ENCODE measurements at places on chromosomes 4 and X.

DNA sequence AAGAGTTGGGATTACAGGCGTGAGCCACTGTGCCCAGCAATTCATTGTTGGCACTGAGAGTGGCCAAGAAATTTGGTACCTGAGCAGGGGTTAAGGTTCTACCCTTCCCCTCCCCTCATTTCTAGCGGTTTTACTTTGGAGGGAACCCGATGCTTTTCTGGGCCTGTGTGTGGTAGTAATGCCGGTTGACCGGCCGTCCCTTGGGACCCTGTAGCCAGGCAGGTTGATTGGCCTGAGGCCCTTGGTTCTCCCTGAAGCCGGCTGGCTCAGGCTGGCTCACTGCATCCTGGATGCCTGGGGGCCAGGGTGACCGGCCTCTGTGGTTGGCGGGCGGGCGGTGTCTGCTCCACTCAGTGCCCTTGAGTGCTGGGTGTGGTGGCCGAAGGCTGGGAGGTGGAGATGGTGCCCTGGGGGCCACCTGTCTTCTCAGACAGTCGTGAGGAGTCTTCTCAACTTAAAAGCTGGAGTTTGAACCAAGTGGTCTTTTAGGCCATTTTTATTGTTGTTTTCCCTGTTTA is 45.6 kb downstream of the RGS12 start:
- no peak for DNase-seq

- DNase-seq, result no peak
Measured at GRCh38 chr4:188989371-188989770, 850.1 kb downstream of the TRIML1 start.

- DNase-seq, result peak; percentile 76
Measured at GRCh38 chr4:92101737-92102172, 202.0 kb upstream of the GRID2 start.

DNA sequence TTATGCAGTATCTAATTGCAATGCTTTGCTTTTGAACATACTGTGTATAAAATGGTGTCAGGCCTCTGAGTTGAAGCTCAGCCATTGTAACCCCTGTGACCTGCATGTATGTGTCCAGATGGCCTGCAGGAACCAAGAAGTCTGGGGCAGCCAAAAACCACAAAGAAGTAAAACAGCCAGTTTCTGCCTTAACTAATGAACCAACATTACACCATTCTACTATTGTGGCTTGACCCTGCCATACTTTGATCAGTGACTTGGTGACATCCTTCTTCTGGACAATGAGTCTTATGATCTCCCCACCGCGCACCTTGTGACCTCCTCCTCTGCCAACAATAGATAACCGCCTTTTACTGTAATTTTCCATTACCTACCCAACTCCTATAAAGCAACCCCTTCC is 131.6 kb downstream of the CBLL2 start:
- no peak for DNase-seq

DNA sequence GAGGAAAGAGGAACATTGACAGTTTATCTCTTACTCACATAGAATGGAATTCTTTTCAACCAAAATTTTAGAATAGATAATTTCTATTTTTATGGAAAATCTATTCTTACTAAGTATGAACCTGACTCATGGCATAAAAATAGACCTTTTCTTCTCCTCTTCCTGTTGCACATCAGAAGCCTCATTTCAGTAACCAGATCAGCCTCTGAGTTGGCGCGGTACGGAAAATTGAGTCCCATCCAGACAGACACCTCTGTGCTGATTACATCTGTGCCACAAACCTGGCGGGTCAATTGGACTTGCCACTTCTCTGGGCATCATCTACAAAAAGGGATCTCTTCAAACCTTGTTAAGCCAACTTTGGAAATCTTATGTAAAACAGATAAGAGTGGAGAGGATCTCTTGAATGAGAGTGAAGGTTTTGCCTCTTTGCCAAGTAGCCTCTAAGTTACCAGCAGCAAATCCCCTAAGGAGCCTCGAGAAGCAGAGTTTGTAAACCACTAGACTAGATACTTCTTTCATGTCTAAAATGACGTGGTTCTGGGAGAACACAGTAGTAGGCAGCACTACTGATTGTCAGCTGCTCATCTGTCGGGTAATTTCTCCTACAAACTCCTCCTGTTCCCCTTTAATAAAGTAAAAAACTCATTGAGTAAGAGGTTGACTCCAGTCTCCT is 37.4 kb downstream of the TENM3 start:
- peak; percentile 53 for DNase-seq

DNA sequence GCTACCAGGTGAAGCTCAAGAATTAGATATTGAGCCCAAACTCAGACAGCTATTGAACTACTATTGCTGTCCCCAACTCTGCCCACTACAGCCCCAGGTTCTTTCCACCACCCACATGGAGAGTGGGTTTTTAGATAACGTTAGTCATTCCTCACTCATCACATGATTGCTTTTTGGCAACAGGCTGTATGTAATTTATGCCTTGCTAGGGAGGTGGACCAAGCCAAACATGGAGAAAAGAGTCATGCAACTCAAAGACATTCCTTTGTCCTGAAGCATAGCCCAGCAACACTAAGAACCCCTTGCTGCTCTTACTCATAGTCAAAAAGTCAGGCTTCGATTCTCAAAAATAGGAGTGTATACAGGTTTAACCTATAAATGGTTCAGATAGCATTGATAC is 275.9 kb upstream of the VCX3A start:
- peak; percentile 8 for DNase-seq

GRCh38 chr4:105162123-105162796 is 15.6 kb downstream of the TET2 start:
- DNase-seq, result no peak

DNA sequence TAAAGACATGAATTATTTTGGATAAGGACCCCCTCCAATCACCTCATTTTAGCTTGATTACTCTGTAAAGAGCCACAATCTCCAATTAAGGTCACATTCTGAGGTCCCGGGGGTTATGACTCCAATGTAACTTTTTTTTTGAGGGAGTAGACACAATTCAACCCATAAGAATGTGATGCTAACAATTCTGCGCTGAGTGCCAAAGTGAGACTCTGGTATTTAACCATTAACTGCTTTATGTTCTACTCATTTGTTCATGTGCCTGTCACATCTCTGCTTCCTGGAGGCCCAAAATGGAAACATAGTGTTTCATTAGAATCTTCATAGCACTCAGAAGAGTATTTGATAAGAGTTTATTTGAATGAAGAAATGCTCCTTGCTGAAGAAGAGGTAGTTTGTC is 234.8 kb downstream of the CPE start:
- no peak for DNase-seq

Measured in astrocyte of the spinal cord (primary cell).